ENCODE measurements at places on chromosomes 3 and 15.
A peak's percentile ranks its signal among the peaks of the same experiment; 100 is the strongest.

DNA sequence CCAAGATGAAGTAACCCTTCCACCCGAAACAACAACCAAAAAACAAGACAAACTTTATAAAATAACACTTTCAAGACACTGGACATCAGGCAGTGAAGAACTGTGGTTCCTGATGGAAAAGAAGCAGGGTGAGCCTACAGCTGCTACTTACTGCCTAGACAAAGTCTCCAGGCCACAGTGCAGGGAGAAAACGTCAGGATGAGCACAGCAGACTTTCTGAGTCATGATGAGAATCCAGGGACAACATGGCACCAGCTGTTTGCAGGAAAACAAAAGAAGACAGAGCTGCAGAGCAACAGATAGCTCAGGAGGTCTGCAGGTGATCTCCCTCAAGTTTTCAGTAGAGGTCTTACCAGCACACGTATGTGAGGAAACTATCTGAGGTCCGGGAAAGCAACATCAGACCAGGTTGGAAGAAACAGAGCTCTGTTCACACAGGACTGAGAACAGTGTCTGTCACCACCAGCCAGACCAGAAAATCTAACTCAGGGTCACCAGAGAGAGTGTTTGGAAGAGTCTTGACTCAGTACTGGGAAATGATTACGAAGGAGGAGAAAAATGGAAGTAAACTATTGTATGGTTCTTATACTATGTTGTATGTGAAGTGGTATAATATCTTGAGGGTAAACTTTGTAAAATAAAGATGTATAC is 108.9 kb downstream of the ANO10 start:
- DNase-seq = no peak

DNA sequence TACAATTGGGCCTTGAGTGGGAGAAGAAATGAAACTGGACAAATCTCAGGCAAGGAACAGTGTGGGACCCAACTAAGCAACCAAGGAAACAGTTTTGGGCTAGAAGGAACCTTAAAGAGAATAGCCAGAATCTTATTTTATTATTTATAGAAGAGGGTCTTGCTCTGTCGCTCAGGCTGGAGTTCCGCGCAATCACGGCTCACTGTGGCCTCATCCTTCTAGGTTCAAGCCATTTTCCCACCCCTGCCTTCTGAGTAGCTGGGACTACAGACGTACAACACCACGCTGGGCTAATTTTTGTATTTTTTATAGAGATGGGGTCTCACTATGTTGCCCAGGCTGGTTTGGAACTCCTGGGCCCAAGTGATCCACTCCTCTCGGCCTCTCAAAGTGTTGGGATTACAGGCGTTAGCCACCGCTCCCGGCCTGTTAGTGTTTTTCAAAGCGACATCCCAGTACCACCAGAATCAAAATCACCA is 734 bp upstream of the WDR76 start:
- no peak for DNase-seq

GRCh38 chr15:25737218-25737643 is 125.9 kb downstream of the ATP10A start:
- peak; percentile 28 for DNase-seq

GRCh38 chr15:69755551-69756310 is 303.1 kb downstream of the RPLP1 start:
- DNase-seq = no peak

DNA sequence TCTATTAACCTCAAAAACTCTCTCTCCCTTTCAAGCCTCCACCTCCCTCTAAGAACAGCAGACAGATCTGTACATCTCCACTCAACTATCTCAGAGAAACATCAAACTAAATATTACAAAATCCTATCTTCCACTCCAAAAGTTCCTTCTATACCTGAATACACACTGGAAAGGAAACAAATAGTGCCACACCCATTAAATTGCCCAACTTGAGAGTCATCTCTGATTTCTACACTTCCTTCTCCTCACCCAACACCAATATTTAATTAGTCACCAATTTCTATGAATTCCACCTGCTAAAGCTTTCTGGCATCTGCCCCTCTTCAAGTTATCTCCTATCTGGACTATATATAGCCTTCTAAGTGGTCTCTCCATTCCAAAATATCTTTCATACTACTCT is 65.8 kb downstream of the PEAK1 start:
- DNase-seq = no peak

DNA sequence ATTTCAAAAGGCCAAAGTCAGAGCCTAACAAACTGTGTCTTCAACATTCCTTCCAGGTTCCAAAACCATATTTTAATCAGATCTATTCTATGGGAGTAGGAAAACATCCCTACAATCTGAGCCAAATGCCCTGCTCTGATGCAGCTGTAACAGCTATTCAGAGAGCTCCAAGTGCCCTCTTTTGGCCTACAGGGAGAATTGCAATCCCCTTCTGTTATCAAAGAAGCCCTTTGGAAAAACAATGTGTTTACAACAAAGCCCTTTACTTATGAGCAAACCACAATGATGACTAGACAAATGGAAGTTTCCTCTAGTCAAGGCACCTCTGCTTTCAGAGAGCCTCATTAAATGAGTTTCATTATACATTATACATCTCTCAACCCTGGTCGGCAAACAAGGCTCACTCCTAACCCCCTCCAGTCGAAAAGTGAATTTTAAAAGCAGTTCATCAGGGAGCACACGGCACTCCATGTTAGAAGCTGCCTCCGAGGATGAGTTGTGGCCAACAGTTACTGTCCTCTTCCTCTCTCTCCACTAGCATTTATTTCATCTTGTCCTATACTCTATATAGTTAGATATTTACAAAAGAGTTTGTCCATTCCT is 42.6 kb upstream of the TMCO5A start:
- DNase-seq = peak; percentile 31

DNA sequence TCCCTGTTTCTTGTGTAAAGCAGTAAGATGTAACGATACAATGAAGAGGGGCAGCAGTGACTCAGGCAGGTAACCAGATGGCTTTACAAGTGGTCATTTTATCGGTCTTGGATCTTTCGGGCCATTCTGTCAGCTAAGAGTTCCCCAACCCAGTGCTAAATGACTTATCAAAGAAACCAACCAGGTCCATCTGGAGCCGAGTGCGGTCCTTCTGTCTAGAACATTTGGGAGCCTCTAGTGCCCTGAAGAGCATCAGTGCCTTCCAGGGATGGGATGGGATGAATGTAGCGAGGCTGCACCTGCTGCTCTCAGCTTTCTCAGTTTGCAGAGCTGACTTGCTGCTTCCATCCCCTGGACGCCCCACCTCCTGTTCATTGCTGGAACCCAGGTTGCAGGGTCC is 131.7 kb upstream of the AGBL1 start:
- DNase-seq = no peak

- no peak for DNase-seq
These were observed 356.7 kb upstream of the UMPS start for GRCh38 chr3:124373524-124373923.

DNA sequence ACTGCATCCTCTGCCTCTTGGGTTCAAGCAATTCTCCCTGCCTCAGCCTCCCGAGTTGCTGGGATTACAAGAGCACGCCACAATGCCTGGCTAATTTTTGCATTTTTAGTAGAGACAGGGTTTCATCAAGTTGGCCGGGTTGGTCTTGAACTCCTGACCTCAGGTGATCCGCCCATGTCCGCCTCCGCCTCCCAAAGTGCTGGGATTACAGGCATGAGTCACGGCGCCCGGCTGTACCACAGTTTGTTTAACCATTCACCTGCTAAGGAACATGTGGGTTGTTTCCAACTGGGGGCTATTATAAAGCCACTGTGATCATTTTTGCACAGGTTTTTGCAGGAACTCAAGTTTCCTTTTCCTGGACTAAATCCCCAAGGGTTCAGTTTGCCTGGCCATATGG is 123.2 kb upstream of the RAP2B start:
- no peak for DNase-seq

DNA sequence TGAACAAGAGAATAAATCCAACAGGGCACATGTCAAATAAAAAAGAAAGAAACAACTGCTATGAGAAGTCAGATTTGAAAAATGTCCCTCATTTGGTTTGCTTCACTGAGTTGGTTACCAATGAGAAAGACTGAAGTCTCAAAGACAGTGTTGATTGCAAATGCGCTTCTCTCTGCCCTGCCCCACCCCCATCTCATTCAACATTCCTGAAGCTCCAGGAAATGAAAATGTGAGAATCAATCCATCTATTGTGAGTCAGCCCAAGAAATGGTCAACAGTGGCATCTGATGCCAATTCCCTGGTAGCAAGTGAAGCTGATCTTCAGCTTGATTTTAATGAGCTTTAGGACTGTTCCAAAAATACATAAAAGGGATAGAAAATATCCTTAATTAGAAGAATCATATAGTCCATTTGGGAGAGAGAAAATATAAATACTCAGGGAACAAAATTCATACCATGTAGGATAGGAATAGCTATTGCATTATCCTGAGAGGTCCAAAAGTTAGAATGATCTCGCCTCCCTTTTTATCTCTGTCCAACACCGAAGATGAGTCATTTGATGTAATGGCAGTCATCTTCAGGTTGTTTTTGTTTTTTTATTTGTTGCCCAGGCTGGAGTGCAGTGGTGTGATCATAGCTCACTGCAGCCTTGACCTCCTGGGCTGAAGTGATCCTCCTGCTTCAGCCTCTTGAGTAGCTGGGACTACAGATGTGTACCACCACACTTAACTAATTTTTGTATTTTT is 200.3 kb upstream of the UMPS start:
- DNase-seq = no peak

DNA sequence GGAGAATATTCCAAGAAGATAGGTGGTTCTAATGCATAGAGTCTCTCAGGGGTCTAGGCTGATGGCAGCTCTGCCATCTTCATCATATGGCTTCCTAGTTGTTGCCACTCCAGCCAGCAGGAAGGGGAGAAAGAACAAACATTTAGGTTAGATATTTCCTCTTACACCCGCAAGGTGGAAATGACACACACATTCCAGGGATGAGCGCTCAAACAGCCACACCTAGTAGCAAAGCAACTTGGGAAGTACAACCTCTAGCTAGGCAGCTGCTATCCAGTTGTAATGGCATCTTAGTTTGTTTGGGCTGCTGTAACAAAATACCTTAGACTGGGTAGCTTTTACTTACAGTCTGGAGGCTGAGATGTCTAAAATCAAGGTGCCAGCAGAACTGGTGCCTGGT is 51.9 kb upstream of the ADAMTSL3 start:
- no peak for DNase-seq

GRCh38 chr3:162292409-162292808 is 795.8 kb downstream of the OTOL1 start:
- DNase-seq = no peak

DNA sequence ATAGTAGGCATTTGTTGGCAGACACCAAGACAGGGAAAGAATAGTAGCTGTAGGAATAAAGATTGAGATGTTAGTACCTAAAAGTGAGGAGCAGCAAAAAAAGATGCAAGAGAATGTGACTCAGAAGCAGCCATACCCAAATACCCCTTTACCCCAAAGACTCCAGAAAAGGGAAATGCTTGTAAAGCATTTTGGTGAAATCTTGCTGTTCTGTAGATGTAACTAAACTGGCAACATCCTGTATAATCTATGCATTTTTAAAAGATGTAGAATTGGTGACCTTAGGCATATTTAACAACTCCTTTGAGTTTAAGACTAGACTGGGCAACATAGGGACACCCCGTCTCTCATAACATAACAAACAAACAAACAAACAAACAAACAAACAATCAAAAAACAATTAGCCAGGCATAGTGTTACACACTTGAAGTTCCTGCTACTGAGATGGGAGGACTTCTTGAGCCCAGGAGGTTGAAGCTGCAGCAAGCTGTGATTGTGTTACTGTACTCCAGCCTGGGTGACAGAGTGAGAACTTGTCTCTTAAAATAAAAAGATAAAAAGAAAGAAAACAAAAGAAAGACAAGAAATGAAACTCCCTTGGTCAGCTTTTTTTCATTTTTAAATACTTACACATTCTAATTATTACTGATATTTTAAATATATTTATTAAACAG is 361.5 kb upstream of the KCNH8 start:
- no peak for DNase-seq

DNA sequence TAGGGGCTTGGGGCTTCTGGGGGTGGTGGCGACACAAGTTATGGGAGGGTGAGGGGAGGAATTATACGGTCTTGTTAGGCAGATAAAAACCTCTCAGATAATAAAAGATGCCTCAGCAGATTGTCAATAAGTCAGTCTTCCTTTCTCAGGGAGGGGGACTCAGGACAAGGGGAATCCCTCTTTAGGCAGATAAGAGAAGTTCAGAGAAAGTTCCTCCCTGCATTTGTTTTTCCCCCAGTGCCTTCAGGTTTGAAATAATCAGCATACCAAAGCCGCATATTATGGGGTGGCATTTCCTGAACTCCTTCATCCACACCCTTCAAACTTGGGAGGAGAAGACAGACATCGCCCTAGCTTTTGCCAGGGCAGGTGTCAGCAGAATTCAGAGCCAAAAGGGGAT is 8.5 kb downstream of the PPCDC start:
- no peak for DNase-seq

- DNase-seq = no peak
These were observed 1239.2 kb downstream of the NSUN3 start for GRCh38 chr3:95302044-95302443.

DNA sequence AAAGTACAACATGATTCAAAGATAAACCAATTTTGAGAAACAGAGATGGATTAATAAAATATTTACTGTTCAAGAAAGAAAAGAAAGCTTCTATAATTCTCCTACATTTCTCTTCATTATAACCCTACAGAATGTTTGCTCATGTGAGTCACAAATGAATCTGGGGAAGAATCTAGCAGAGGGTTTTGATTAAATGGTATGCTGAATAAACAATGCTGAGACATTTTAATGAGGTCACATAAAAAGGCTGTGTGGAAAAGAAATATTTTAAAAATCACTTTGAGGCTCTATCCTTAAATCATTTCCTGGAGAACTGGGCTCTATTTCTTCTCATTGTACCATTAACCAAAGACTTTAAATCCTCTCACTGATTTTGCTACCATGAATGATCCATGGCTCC is 727.7 kb downstream of the NTRK3 start:
- no peak for DNase-seq

DNA sequence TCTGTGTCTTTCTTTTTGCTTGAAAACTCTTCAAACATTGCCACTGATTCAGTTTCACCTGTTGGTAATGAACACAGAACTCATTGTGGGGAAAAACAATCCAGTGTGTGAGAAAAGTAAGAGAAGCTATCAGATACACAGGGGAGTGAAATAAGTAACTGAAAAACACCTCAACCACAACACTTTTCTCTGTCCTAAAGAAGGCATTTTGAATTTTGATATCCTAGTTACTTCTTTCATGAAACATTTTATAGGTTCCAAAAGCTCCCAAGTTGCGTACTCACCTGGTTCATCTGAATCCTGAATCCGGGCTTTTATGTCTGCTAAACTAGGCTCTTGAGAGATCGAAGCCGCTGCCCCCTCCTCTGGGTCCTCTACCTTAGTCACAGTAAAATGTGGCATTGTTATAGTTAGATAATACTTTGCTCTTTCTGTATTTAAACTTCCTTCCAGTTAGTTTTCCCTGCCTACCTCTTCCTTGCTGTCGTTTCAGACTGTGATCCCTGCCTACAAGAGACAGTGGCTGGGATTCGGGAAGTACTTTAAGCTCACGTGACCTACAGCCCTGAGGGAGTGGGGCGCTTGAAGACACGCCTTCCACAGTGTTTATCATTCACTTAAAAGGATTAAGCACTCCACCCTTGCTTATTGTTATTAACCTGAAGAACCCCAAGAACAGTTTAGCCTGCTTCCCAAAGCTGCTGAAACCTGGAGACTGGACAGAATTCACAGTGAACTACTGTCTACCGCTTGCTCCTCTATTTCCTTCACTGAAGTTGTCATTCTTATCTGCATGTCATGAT is 19.1 kb downstream of the SLC12A6 start:
- peak; percentile 32 for DNase-seq

GRCh38 chr3:69462826-69463100 is 76.9 kb upstream of the FRMD4B start:
- no peak for DNase-seq
